ENCODE measurements at places on chromosomes 12 and 14.

DNA sequence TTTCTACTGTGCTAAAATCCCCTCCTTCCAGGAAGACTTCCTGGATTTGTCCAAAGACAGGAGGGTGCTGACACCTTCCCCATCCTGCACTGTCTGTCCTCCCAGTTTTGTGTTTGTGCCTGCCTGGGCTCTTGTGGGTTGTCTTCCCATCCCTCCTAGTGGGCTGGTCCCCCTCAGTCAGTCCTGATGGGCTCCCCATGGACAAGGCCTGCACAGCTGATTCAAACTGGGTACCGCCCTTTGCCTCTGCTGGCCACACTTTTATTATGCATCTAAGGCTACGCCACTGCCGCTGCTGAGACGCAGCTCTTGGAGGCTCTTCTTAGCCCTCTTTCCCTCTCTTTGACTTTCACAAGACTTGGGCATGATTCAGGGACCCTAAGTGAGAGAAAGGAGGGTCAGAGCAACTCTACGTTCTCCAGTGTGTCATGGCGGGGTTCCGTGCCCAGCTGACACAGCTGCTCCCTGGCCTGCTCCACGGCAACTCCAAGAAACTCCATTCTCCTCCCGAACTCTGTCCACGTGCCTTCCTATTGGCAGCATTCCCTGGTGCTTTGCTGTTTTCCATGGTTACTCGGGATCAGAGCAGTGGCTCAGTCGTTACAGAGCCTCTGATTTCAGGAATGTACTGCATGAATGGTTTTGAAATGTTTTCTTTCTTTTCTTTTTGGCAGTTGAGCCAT is 3.8 kb upstream of the KRT85 start:
- DNase-seq = peak; percentile 47

DNA sequence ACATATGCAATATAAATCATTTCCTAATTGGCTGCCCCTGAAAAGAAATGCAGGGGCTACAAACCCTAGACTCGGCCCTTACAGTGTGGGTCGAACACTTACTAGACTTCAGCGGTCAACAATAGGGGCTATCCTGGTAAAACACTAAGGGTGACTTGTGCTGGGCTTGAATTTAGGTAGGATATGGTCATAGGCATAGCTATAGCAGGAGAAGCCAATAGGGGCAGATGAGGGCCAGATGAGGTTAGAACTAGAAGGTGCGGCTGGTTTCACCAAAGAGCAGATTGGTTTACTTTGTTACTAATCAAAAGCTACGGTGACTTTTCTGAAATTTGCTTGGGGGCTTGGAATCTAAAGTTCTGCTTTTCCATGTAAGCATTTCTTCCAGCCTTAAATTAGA is 282.3 kb upstream of the DIO2 start:
- DNase-seq = no peak

DNA sequence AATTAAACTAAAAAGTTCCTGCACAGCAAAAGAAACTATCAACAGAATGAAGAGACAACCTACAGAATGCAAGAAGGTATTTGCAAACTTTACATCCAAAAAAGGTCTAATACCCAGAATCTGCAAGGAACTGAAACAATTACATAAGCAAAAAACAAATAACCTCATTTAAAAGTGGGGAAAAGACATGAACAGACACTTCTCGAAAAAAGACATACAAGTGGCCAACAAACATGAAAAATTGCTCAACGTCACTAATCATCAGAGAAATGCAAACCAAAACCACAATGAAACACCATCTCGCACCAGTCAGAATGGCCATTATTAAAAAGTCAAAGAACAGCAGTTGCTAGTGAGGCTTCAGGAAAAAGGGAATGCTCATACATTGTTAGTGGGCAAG is 15.2 kb downstream of the PDE6H start:
- no peak for DNase-seq

GRCh38 chr12:113601656-113602263 is 130.1 kb upstream of the LHX5 start:
- DNase-seq = no peak

DNA sequence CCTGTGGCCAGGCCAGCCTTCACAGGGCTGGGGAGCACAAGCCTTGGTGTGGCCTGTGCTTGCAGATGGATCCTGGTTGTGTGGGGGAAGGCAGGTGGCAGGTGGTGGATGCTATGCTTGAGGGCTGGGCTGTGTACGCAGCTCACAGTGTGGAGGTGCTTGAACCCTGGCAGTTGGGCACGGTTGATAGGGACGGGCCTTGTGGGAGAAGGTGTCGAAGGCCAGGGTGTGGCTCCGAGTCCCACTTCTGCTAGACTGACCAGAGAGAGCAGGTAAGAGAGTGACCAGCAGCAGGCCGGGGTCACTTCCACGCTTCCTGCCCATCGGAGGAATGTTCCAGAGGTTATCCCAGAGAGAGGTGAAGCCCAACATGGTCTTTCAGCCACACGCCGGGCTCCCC is 85.5 kb downstream of the CACNA1C start:
- no peak for DNase-seq

GRCh38 chr12:109621901-109622364 is 48.3 kb downstream of the MVK start:
- DNase-seq = no peak

- no peak for DNase-seq
These were observed 1929.9 kb upstream of the SEL1L start for GRCh38 chr14:83463500-83464098.

- DNase-seq = no peak
These were observed 179.8 kb upstream of the DYRK2 start for GRCh38 chr12:67468549-67469245.

- DNase-seq = no peak
These were observed 6.5 kb downstream of the TMEM253 start for GRCh38 chr14:21107283-21107800.

DNA sequence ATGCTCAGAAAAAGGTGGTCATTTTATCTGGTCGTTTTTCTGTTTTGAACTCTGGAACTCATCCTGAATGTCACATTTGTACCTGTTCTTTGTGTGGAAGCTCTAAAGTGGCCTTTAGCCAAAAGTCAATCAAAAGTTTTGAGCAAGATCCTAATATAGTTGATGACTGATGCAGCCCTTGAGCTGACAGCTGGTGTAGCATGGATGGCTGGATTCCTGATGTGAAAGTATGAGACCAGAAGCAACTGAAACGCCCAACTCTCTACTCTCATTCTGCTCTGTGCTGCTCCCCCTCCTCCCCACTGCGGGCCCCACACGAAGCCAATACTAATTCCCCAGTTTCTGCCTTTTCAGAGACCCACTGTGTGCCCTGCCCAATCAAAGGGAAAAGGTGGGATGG is 10.3 kb upstream of the MYH7 start:
- DNase-seq = no peak

- DNase-seq = peak; percentile 13
These were observed 133.1 kb downstream of the TMEM30B start for GRCh38 chr14:61147831-61148549.

GRCh38 chr12:39692258-39692853 is 72.8 kb upstream of the ABCD2 start:
- no peak for DNase-seq

GRCh38 chr12:3988519-3989217 is 115.5 kb upstream of the PARP11 start:
- DNase-seq = no peak

DNA sequence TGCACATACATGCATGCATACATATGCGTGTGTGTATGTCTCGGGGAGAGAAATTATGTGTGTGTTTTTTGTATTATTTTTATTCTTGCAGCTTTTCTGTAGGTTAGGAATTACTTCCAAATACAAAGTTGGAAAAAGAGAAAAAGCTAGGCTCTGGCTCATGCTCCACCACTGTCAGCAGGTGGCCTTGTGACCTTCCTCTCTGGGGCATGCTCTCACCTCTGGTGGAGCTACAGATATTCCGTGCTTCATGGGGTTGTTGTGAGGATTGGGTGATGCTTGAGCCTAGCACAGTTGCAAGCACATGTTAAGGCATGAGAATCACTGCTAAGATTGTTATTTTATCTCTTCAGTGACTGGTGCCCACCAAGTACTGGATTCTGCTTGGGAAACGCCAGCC is 6.7 kb upstream of the SERPINA6 start:
- DNase-seq = no peak

- no peak for DNase-seq
These were observed 338.4 kb downstream of the TMEM121 start for GRCh38 chr14:105864651-105865265.

- no peak for DNase-seq
These were observed 31.5 kb upstream of the BHLHE41 start for GRCh38 chr12:26156201-26156871.

GRCh38 chr14:29215853-29216252 is 449.3 kb downstream of the FOXG1 start:
- DNase-seq = no peak

All from nucleus accumbens (tissue), 56 donors.